Right renal cortex interstitium (tissue), 3 donors: ENCODE measurements at places on chromosomes 2 and 18. TPM values are rescaled to one million over a fixed set of nuclear protein-coding genes. Genes with fewer than 3 reads are reported as not detected.

Gene PELI1
- 33.3 TPM for polyA plus RNA-seq

Gene CCL20
- 0.36 TPM for polyA plus RNA-seq

Gene ANKRD30B
- 0.12 TPM for polyA plus RNA-seq

Gene NGEF
- 2.3 TPM for polyA plus RNA-seq

Gene DSEL
- polyA plus RNA-seq = 23.2 TPM

Gene HRH4
- not detected for polyA plus RNA-seq

Gene MGAT4A
- 31.8 TPM for polyA plus RNA-seq

Gene NT5DC4
- not detected for polyA plus RNA-seq

Gene PSME4
- 64.1 TPM for polyA plus RNA-seq

GRCh38 chr2:167675906-167676305 is 571.5 kb downstream of the STK39 start:
- no peak for DNase-seq

GRCh38 chr2:181465676-181466375 is 8.6 kb downstream of the ITGA4 start:
- DNase-seq = no peak

DNA sequence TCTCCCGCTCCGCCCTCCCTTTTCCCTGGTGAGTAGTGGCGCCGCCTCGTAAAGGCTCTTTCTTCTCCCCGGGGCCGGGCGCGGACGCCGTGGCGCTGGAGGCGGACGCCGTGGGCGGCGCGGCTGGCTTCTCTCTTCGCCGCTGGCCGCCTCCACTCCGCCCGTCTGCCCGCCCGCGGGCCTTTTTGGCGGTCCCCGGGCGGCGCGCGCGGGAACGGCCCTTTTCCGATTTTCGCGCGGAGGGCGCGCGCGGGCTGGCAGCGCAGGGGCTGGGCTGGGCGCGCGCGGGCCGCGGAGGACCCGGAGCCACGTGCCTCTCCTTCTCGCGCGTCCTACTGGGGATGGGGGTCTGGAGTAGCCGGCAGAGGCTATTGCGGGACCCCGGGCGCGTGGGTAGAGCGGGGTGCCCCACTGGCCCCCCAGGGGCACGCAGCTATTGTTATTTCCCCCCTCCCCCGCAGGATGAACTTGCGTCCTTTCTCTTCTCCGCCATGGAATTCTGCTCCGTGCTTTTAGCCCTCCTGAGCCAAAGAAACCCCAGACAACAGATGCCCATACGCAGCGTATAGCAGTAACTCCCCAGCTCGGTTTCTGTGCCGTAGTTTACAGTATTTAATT is 472 bp downstream of the SLC20A1 start:
- no peak for DNase-seq

DNA sequence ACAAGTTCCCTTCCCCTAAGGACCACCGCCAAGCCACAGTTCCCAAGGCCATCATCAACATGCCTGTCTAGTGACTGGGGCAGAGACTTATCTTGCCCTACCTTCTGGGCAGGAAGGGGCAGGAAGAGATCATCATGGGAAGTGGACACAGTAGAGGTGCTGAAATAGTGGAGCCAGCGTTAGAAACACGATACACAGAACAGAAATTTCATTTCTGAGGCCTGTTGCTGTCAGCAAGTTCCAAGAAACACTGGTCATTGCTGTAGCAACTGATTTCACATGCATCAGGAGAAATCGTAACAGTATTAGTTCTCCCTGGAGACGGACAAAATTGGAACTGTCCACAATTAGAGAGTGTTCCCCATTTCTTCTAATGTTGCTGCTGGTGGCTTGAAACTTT is 83.0 kb downstream of the COLEC12 start:
- no peak for DNase-seq

GRCh38 chr2:7028846-7029245 is 111.6 kb downstream of the RNF144A start:
- no peak for DNase-seq

GRCh38 chr2:160063879-160064612 is 1.6 kb upstream of the PLA2R1 start:
- DNase-seq = no peak

- no peak for DNase-seq
Measured at GRCh38 chr2:138122891-138123290, 158.6 kb downstream of the HNMT start.

- DNase-seq = no peak
Measured at GRCh38 chr18:49988733-49989132, 175.4 kb upstream of the ACAA2 start.

GRCh38 chr2:21194858-21195271 is 71.1 kb downstream of the TDRD15 start:
- no peak for DNase-seq
